ENCODE measurements at places on chromosomes 13 and 19.
A peak's percentile ranks its signal among the peaks of the same experiment; 100 is the strongest.

DNA sequence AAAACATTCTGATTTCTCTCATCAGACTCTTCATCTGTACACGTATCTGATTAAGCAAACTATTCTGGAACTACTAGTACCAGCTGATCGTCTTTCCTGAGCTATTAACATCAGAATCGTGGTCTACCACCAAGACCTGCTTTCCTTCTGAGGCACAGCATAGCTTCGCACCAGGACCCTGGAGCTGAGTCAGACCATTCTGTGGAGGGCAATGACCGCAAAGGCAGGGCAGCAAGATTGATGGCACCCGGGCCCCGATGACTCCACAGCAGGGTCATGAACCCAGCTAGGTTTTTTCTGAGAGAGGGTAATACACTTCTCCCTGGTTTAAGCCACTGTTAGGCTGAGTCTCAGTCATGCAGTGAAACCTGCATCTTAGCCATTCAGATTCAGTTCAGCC is 158.7 kb upstream of the GPR12 start:
- no peak for DNase-seq

DNA sequence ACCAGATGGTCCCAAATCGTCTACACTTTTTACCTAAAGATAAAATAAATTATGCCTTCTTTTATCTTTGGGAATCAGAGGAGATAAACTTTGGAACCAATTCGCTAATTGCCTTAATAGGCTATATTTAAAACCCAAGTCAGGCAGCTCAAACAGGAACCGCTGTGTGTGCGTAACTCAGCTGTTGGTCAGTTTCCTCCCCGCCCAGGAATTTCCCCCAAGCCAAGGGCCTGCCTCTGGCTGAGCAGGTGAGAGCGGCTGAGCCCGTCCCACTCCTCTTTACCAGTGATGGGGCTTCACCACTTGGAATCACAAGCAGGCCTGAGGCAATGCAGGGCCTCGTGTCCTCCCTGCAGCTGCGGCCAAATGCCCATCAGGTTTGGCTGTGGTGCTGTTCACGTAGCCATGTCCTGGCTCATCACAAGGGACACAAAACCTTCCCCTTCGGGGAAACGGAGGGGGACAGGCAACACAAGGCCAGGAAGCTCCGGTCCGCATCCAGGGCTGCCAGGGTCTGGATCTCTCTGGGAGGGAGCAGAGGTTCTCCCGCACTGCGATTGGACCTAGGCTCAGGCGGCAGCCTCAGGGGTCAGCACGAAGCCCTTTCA is 503 bp upstream of the SLC7A9 start:
- peak; percentile 77 for DNase-seq

- peak; percentile 40 for DNase-seq
Observed at GRCh38 chr13:87671753-87672605, 808 bp downstream of the SLITRK5 start.

DNA sequence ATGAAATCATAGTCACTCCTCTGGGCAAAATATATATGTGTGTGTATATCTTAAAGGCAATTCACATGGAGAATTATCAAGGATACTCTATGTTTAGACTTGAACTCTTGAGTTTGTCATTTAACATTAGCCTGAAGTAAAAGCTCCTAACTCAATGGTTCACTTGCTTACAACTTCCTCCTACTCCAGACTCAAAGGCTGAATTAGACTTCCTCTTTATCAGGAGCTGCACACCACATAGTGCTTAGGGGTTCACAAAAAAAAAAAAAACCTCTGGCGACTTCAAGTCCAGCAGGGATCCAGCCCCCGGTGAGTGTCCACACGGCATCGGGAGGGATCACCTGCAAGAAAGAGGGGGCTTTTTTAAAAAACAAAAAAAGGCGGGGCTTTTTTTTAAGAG is 68.2 kb upstream of the LSM14A start:
- DNase-seq, result no peak

GRCh38 chr19:40422748-40423566 is 2.8 kb downstream of the SERTAD1 start:
- no peak for DNase-seq

DNA sequence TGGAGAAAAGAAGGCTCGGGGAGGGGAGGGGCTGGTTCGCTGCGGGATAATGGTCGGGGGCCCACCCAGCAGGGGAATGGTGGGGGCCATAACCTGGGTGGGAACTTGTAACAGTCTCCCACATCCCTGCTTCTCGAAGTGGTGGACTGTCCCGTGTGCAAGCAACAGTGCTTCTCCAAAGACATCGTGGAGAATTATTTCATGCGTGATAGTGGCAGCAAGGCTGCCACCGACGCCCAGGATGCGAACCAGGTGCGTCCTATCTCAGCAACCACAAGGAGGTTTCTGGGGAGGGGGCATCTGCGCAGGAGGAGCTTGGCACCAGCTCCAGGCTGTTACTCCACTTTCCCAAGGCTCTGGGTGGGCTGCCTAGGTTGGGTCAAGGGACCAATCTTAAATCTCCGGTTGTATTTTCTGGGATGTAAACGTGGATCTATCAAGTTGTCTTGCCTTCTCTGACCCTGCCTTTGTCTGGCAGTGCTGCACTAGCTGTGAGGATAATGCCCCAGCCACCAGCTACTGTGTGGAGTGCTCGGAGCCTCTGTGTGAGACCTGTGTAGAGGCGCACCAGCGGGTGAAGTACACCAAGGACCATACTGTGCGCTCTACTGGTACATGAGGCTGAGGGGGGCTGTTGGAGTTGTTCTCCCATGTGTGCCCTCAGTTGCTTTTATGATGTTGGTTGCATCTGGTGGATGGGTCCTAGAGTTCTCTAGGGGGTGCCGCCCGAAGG is 1.6 kb downstream of the TRIM28 start:
- DNase-seq, result no peak

DNA sequence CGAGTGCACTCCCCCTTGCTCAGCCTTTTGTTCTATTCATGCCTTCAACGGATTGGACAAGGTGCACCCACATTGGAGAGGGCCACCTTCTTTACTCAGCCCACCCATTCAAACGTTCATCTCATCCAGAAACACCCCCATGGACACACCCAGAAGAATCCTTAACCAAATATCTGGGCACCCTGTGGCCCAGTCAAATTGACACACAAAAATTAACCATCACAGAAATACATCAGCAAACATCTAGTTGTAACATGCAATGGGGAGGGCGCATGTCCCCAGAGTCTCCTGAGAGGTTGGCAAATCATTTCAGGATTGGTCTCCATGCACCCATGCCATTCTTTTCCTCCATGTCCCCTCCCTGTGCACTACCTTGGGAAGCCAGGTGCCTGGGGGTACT is 167.1 kb downstream of the ZNF536 start:
- no peak for DNase-seq

- DNase-seq, result no peak
Observed at GRCh38 chr13:26989261-26989956, 182.2 kb downstream of the USP12 start.

DNA sequence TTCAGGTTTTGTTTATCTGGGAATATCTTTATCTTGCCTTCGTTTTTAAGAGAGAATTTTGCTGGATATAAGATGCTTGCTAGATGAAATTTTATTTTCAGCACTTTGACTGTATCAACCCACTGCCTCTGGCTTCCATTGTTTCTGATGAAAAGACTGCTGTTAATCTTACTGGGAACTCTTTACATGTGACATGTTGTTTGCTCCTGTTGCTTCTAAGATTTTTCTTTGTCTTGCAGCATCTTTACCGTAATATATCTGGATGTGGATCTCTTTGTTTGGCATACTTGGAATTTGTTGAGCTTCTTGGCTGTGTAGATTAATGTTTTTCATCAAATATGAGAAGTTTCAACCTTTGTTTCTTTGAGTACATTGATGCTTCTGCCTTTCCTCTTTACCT is 18.0 kb upstream of the CEBPG start:
- DNase-seq, result no peak

GRCh38 chr19:49689133-49690078 is at the start of gene ADM5:
Gene ADM5 (plus strand): TSS chr19:49689594. CDS start chr19:49689838, 244 bp downstream.
- DNase-seq, result peak; percentile 90

- no peak for DNase-seq
Observed at GRCh38 chr19:10920781-10921180, 7.7 kb downstream of the YIPF2 start.

DNA sequence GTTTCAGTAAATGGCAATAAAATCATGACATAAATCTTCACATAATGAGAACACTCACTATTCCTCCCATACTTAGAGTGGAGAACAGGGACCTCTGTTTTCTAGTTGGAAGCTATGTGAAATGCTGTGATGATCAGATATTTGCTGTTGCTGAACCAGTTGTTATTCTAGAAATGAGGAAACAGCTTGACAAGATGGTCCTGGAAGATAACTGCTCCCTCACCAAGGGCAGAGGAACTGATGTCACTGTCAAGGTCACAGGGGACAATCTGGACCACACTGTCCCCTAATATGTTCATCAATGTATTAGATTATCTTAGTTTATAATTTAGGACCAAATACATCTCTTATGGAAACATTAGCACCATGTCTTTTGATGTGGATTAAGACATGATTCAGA is 1173.3 kb downstream of the PCDH17 start:
- DNase-seq, result no peak

- DNase-seq, result peak; percentile 98
Observed at GRCh38 chr19:13817615-13818371, 22.6 kb downstream of the ZSWIM4 start.

- DNase-seq, result no peak
Observed at GRCh38 chr19:32206065-32206464, 139.3 kb upstream of the ZNF507 start.

DNA sequence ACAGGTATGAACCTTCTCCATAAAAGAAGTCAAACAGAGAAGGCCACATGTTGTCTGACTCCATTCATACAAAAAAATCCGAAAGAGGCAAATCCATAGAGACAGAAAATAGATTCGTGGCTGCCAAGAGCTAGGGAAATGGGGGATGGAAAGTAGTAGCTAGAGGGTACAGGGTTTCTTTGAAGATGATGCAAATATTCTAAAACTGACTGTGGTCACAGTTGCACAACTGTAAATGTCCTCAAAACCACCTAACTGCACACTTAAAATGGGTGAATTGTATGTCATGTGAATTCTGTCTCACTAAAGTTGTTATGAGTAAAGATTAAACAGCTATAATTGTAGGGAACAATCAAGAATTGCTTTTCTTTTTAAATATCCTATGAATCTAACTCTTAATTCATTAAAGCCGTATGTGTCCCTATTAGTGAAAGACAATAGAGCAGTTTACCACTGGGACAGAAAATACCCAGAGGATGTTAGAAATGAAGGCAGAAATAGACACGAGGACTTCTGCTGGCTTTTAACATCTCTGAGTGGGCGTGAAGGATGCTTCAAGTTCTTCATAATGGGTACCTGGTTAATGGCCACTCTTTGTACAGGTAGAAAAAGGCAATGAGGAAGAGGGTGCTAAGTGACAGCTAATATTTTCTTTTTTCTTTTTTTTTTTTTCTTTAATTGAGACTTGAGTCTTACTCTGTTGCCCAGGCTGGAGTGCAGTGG is 21.2 kb downstream of the INSR start:
- no peak for DNase-seq

- DNase-seq, result peak; percentile 45
Observed at GRCh38 chr13:24982333-24982999, 113.5 kb upstream of the PABPC3 start.

- peak; percentile 61 for DNase-seq
Observed at GRCh38 chr19:35140207-35140961, 1.8 kb downstream of the FXYD1 start.

DNA sequence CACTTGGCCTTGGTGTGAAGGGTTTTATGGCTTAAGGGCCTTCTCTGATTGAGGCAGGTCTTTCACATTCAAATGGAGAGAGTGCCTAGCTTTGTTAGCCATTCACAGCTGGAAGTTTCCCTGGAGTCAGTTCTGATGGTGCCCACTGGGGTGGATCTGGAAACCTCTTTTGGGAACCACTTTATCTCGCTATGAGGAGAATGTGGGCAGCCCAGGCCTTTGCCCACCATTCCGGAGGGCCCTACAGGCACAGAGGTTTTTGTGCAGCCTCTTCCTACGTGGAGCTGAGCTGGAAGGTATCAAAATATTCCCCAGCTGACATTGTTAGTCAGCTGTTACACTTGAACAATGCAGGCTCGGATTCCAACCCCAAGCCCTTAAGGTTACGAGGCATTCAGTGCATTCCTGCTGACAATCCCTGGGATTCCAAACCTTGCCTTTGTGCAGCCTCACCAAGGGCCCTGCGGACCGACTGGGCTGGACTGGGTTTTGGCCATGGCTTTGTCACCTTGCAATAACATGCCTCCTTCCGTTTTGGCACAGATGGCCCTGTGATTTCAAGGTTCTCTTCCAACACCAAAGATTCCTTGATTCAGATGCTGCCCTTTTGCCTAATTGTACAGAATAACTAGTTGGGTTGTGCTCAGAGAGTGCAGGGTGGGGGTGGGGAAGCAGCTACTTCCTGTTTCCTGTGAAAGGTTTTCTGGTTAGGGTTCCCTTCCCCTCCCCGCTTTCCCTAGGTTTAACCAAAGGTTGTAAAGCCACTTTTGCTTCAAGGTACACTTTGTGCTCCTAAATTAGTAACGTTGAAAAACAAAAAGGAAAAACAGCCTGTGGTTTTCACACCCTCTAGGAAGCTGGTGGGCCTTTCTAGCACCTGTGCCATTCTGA is 27.0 kb downstream of the SAE1 start:
- no peak for DNase-seq

GRCh38 chr13:82356667-82357410 is 1525.4 kb downstream of the SLITRK1 start:
- peak; percentile 2 for DNase-seq

DNA sequence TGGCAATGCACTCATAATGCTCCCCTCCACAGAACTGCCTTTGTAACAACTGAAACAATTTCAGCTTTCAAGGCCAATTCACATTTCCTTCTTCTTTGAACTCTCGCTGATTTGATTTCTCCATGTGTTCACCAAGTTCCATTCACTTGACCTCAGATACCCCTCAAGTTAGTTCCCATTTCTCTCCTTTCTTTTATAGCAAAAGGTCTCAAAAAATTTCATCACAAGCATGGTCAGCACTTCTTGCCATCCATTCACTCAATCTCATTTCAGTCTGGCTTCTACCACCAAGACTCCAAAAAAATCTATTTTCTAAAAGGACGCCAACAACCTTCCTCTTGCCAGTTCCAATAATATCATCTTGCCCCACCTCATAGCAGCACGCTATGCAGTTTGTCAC is 135.7 kb downstream of the DIAPH3 start:
- DNase-seq, result no peak

Data from DMS53 (cell line).